ENCODE measurements at places on chromosomes 13 and 19.

DNA sequence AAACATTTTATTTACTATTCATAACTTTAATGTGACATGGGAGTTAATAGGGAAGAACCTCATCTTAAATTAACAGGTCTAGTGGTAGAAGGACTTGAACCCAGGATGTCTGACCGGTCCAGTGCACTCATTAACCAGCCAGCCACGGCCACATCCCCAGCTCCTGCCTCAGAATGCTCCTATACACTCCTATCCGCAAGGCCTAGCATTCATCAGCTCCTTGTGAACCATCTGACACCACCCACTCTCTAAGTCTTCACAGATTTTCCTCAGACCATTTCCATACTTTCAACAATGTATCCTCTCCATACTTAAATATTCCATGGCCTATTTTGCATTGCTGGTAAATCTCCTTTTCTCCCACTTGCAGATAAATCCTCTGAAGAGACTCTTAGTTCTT, 98.3 kb downstream of the KLF12 start:
- DNase-seq: no peak

DNA sequence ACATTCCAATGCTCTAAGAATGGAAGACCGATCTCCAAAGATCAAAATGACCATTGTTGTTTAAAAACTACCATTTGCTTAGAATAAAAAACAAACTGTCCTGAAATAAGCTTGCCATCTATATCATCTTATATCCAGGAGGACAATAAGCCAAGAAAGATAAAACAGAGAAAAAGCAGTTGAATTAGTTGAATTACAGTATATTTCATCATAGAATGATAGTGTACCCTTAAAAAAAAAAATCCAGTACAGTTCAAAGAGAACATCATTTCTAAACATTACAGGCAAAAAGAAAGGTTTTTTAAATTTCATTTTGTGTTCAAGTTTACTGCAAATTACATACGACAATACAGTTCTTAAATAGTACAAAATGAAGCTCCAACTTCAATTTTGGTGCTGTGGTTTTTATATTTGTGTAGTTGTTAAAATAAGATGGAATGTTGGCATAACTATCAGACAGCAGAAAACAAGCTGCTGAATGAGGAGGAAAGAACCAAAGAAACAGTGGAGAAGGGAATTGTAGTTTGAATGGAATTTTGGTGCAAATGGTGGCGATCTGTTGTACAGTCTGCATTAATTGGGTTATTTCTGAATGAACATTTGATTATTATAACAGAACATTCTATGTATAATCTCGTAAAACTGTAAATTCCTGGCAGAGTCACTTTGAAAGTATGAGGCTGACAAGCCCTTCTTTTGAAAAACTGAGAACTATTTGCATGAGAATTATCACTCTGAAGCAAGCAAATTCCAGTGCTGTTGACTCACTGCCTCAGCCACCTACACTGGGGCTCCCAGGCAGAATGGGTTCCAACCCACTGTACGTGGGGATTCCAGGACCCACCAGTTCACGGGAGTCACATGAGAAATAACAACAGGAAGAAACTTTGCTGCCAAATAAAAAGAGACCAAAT, 37.7 kb downstream of the LHFPL6 start:
- peak; percentile 88 for DNase-seq

GRCh38 chr13:77465603-77466195, 69.8 kb upstream of the SCEL start:
- DNase-seq: no peak

DNA sequence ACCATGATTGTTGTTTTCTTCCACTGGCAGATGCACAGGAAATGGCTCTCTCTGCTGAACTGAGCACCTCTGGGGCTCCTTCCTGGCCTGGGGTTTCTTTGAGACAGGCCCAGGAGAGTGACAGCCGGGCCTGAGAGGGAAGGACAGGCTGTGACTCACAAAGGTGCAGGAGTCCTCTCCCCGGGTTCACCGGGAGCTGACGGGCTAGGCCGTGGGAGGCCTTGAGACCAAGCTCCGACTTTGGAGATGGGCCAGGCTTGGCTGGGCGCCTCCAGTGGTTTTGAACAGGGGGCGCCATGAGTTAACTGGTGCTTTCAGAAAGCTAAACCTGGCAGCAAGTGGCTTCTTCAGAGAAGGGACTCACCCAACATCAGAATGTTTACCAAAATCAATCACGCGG, 143.4 kb downstream of the URI1 start:
- DNase-seq: no peak

- DNase-seq: no peak
Observed at GRCh38 chr19:42028304-42029216, 34.5 kb upstream of the ATP1A3 start.

- DNase-seq: no peak
Observed at GRCh38 chr19:41813911-41814310, 17.5 kb downstream of the CEACAM3 start.

- DNase-seq: no peak
Observed at GRCh38 chr19:7137120-7137519, 67.6 kb downstream of the ZNF557 start.

DNA sequence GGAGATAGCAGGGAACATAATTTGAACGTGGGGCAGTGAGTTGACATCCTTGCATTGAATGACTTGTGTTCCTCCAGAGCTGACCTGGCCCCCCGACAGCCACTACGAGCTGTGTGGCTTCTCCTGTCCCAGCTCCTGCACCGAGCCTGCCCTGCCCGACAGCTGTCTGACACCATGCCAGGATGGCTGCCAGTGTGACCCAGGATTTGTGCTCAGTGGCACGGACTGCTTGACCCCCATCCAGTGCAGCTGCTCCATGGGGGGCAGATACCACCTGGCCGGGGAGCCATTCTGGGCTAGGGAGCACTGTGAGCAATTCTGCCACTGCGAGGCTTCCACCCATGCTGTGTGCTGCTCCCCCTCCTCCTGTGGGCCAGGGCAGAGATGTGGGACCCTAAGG, 29.2 kb upstream of the FXYD3 start:
- no peak for DNase-seq

DNA sequence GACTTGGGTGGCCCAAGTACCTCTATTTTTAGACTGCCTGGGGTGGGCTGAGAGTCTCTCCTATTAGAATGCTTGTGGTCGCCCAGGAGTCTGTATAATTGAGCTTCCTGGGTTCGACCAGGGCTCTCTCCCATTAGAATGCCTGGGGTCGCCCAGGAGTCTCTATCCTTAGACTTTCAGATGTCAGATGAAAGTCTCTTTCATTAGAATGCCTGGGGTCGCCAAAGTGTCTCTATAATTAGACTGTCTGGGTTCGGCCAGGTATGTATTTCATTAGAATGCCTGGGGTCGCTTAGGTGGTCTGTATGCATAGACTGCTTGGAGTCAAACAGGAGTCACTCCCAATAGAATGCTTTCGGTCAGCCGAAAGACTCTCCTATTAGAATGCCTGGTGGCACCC, 1471.7 kb downstream of the UQCRFS1 start:
- no peak for DNase-seq

DNA sequence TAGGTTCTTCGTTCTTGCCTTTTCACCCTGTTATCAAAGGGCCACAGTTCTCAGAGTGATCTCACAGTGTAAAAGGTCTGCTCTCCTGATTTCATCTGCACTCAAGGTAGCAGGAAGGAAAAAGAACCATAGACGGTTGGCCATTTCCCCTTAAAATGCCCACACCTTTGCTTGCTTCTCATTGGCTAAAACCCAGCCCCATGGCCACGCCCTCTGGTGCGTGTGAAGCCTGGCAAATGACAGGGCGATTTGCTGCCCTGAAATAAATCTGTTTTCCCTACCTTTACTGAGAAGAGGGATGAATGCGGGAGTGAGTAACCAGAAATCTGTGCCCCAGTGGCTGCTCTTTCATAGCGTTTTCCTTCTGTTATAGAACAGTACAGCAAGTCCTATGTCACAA, 269.3 kb downstream of the POU4F1 start:
- no peak for DNase-seq

GRCh38 chr19:29866011-29866410, 54.2 kb downstream of the CCNE1 start:
- no peak for DNase-seq

DNA sequence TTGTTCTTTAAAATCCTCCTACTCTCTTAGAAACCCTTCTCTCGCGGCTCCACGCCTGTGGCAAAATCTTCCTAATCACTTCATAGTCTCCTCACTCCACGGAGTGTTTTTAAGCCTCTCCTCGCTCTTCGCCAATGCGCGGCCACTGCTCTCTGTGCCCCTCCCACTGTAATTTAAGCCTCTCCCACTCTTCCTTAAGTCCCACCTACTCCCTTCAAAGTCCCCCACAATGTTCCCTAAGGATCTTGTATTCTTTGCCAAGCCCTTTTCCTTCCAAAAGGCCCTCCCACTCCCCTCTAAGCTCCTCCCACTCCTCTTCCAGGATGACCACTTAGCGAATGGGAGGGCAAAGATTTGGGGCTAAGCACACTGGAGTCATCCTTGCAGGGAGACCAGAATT, 1.3 kb downstream of the FIZ1 start:
- no peak for DNase-seq

DNA sequence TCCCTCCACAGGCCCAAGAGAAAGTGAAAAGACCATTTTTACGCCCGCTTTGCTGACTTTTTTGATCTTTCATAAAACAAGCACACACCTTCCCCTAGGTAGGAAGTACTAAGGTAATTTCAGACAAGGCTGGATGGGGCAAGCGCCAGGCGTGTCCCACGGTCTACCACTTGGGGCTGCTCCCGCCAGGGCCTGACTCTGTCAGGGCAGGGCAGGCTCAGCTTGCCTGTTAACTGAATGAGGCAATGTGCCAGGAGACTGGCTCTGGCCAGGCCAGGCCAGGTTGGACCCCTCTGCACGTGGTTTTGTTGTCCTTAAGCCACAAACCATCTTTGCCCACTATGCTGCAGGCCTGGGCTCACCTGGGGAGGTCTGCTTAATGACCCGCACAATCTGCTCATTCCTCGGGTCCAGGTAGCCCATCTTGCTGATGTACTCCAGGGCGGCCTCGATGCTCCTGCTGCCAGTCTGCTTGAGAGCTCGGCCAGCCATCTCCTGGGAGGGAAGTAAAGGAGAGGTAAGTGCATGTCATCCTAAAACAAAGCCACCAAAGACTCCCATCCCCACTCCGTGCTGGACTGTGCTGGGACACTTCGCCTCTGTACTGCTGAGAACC, 70.4 kb downstream of the LATS2 start:
- DNase-seq: no peak

- DNase-seq: peak; percentile 20
Observed at GRCh38 chr13:77698201-77699058, 943 bp downstream of the SLAIN1 start.

- DNase-seq: peak; percentile 54
Observed at GRCh38 chr19:28519952-28520861, 692.7 kb downstream of the UQCRFS1 start.

DNA sequence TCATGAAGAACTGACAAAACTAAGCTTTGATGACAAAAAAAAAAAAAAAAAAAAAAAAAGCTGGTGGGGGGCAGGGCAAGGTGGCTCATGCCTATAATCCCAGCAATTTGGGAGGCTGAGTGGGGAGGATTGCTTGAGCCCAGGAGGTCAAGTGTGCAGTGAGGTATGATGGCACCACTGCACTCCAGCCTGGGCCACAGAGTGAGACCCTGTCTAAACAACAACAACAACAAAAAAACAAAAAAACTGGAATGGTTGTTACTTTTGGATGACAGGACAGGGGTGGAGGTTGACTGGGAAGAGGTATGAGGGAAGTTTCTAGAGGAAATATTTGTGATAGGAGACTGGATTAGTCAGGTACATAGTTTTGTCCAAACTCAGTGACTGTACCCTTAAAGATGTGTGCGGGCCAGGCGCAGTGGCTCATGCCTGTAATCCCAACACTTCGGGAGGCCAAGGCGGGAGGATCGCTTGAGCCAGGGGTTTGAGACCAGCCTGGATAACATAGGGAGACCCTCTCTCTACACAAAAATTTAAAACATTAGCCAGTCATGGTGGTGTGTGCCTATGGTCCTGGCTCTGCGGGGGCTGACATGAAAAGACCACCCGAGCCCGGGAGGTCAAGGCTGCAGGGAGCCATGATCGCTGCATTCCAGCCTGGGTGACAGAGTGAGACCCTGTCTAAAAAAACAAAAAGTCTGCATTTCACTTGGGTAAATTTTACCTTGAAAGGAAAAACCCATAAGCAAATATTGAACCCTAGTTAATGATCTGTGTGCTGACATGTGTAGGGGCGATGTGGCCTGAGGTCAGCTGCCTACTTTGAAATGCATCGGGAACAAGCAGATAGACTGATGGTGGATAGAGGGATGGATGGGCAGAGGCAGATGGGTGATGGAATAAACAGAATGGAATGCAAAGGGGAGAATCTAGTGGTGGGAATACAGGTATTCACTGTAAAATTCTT, 37.0 kb downstream of the CERS4 start:
- DNase-seq: no peak

DNA sequence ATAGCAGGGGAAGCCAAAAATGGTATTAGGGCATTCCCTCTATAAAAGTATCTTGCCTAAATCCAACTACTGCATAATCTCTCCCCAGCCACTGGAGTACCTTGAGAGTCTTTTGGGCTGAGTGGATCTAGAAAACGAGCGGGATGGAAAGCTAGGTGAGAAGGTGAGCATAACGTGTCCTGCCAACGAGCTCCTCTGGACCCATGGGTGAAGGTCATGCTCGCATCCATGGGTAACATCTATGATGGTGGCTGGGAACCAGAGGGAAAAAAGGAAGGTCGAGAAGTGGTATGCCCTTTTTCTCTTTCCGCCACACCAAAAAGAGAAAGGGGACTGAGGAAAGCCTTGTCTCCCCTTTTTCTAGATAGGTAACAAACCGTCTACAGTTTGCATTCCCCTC, 63.0 kb downstream of the ZNF208 start:
- no peak for DNase-seq

DNA sequence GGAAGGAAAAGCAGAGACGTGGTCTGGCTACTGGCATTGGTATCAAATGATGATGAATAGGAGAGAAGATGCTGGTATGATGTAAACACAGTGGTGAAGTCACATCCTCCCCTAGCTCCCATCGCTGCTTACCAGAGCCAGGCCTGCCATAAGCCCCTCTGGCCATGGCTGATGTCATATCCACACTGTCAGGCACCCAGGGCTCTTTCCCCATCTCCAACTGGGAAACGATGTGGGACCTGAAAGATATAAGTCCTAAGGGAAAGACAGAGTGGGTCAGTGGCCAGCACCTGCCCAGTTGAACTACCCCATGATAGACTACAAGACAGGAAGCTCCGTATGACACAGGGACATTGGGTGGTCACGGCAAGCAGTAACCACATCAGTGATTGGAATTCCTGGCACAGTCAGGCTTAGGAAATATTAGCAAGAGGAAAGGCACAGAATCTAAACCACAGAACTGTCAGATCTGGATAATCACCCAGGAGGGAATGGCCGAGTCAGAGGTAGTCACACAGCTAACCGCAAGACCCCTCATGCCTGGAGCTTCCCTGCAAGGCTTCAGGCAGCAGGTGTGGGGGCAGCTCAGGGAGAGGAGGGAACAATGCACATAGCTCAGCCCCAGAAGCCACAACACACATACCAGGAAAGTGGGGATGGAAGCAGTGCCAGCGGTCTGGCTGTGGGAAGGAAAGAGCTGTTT, 3.8 kb downstream of the ZNF792 start:
- DNase-seq: peak; percentile 31

Data from GM03348 (cell line).